ENCODE measurements at places on chromosomes 1 and 21.

DNA sequence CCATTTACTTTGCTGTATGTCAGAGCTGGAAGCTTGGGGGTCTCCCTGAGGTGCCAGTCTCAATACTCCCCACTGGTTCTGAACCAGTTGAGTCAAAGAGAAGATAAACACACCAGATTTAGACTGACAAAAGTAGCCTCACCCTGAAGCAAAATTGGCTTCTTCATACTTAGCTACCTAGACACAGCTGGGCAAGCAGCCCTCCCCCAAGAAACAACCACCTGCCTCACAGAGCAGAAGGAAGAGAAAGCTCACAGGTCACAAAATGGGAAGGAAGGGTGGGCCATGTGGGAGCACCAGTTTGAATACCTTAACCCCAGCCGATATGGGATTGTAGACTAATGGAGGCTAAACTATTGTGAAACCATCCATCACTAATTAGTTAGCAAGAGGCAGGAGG, 24.6 kb upstream of the MYSM1 start:
- no peak for DNase-seq

- no peak for DNase-seq
Measured at GRCh38 chr1:41745022-41745421, 173.7 kb downstream of the HIVEP3 start.

GRCh38 chr1:160578525-160579191, 638 bp downstream of the CD84 start:
- no peak for DNase-seq

DNA sequence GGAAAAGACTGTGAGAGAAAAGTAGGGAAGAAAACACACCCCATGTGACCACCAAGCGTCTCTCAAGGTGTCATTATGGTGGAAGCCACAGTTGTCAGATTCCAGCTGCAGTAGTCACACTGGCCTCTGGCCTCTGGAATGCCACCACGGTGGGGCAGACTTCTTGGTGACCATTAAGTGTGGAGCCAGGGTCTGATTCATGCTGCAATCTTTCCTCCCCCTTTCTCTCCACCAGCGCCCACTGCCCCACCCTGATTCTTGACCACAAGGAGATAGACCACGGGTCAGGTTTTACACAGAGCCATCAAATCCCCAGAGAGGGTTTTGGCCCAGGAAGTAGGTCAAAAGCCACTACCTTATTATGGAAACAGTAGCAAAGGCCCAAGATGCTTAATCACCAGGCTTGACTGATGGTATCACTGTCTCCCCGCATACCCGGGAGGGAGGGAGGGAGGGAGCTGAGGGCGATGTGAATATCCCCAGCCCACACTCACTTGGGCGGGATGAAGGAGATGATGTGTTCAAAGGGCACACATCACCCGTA, 52.7 kb upstream of the GRHL3 start:
- DNase-seq = peak; percentile 62

GRCh38 chr1:214213136-214213535, 67.8 kb upstream of the SMYD2 start:
- DNase-seq = no peak

DNA sequence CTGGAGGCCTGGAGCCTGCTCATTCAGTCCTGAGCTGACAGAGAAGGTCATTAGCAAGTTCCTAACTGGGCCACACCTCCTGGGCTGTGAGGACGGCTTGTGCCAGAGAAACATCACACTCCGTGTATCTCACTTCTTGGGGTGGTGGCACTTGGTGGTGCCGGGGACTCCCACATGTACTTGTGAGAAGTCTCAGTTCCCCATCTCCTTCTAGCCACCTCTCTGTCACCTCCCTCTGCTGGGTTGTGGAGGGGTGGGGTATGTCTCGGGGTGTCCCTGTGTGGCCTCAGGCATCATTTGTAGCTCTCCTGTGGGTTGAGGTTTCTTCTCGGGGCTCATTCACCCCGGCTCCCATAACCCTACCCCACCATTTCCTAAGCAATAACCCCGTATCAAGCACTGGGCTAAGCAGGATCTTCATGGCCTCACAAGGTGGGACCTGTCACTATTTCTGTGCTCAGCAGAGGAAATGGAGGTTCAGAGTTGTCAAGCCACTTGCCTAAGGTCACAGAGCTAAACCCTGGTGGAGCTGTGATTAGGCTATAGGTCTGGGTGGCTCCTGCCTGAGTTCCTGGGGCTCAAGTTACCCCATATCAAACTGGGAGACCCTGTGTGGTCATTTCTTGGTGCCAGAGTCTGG, 62.5 kb downstream of the UBIAD1 start:
- DNase-seq = no peak

- no peak for DNase-seq
Measured at GRCh38 chr1:100213141-100213540, 35.1 kb upstream of the LRRC39 start.

DNA sequence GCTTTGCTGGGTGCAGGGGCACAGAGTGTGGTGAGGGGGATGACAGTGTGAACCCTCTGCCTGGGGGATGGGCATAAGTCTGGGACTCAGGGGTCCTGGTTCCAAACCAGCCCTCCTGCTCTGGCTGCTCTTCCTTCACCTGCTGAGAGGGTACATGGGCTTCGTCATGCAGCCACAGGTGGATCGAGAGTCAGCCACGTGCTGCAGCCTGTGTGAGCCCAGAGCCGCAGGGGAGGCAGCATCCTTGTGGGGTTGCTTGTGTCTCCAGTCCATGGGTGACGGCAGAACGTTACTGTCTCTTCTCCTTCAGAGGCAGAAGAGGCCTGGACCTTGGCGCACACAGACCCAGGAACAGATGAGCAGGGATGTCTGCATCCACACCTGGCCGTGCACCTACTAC, 12.1 kb downstream of the SNAP47 start:
- DNase-seq = no peak

DNA sequence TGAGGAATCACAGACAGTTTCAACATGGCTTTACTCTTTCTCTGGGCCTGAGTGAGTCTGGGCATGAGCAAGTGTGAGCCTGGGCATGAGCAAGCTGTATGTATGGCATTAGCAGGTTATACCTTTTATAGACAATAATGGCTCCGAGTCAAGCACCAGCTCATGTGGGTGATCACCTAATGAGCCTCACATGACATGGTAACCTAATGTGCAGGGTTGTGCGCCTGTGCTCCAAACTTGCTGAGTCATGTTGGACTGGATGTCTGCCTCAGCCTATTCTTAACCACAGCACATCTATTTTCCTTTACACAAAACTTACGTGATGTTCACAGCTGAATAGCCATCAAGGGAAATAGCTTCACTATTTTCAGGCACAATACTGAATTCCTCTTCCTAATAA, 236.2 kb upstream of the NRIP1 start:
- DNase-seq = no peak

- DNase-seq = peak; percentile 73
Measured at GRCh38 chr1:39892601-39893595, 8.8 kb downstream of the MYCL start.

- DNase-seq = no peak
Measured at GRCh38 chr1:117365350-117366176, 1.7 kb upstream of the MAN1A2 start.

GRCh38 chr1:161046605-161047228, 940 bp upstream of the USF1 start:
- DNase-seq = no peak

DNA sequence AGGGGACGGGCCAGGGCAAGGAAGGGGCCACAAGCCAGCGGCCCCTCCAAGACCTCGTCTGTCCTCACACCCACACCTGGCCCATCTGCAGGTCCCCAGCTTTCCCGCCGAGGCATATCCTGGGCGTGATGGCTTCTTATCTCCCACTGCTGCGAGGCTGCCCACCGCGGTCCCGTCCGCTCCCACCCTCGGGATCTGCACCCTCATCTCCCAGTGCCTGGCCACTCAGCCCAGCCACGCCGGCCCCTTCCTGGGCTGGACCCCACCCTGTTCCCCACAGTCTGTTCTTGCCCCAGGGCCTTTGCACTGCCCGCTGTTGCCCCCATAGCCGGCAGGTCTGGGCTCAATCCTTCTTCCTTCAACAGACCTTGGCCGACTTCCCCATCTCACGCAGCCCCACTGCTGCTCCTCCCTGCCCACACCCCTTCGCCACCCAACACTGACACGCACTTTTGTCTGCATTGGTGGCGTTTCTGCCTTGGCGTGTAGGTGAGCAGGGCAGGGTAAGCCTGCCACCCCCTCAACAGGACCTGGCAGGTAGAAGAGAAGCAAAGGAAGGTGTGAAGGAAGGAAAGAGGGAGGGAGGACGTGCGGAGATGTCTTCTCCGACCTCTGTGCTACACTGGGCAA, 4.4 kb upstream of the TTC34 start:
- no peak for DNase-seq

DNA sequence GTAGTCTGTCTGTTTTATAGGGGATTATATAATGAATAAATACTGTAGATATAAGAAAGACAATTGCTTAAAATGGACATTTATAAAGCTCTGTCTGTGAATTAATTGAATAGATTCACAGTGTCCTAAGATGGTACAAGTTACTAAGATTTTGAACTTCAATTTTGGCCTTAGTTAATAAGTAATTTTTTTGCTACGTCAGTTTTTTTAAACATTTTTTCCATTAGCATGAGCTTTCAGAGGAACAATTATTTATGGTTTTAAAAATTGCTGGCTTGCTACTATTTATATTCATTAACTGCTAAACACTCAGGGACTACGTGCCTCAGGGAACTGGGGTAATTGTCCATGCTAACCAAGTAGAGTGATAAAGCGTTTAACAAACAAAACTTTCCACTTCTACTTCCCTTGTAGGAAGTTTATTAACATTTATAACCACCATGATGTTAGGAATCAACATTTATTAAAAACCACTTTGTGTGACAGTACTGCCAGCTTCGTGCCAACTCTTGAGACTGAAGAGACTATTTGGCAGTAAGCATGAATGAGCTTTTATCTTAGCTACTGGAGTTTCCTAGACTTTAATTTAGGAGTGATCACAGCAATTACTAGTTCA, 65.4 kb upstream of the PTGS2 start:
- no peak for DNase-seq

DNA sequence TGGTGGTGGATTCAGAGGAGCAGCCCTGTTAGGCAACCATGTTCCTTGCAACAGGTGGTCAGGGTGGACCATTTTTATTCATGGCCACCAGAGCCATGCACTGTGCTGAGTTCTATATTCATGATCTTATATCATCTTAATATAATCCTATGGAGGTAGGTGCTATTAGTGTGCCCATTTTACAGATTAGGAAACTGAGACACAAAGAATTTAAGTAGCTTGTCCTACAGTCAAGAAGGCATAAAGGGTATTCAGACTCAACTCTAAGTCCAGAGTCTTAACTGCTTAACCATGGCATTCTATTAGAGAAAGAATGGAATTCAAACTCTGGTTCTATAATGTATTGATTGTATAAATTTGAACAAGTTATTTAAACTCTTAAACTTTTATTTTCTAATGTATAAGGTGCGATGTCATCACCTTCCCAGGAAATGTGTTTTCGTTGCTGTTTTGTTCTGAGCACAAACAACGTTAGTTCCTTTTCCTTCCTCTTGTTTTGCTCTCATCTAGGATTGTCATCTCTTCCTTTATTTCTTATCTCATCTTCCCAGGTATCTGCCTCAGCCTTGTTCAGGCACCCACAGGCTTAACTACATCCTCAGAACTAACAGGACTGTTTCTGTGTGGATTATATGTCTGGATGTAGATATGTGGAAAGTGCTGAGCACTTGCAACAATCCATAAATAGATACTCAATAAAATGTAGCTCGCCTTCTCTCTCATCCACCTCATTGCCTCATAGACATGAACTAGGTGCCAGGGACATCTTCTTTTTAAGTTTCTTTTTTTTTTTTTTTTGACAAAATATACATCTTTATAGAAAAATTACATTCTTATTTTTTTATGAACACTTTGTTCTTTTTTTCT, 207.1 kb downstream of the NFIA start:
- no peak for DNase-seq

- no peak for DNase-seq
Measured at GRCh38 chr1:189336115-189337100, 1141.3 kb downstream of the BRINP3 start.

DNA sequence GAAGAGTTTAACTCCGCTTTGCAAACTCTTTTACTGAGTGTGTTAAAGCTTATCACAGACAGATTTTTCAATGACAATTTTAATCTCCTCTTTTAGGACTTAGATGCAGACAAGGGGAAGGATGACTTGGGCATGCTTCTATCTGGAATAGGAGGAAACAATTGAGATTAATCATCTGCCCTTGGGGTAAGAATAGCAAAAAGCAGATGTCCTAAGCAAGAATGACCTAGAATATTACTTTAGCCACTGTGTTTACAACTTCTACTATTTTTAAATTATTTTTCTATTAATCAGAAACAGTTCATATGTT, 569.0 kb upstream of the ADGRL2 start:
- DNase-seq = no peak

DNA sequence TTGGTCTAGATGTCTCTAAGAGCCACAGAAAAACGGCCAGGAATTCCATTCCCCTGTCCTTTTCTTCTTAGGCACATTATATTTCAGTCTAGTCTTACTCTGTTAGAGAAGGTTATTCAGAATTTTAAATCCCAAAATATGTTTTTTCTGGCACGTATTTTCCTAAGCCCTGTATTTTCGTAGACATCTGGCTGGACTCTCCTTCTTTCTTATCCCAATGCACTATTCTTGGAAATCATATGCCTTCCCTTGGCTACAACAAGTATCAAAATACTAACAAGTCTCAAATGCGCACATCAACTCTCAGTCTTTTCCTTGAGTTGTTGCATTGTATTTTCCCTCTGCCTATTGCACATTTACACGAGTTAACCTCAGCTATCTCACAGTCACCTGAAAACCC, 96.2 kb downstream of the DPYD start:
- DNase-seq = no peak

DNA sequence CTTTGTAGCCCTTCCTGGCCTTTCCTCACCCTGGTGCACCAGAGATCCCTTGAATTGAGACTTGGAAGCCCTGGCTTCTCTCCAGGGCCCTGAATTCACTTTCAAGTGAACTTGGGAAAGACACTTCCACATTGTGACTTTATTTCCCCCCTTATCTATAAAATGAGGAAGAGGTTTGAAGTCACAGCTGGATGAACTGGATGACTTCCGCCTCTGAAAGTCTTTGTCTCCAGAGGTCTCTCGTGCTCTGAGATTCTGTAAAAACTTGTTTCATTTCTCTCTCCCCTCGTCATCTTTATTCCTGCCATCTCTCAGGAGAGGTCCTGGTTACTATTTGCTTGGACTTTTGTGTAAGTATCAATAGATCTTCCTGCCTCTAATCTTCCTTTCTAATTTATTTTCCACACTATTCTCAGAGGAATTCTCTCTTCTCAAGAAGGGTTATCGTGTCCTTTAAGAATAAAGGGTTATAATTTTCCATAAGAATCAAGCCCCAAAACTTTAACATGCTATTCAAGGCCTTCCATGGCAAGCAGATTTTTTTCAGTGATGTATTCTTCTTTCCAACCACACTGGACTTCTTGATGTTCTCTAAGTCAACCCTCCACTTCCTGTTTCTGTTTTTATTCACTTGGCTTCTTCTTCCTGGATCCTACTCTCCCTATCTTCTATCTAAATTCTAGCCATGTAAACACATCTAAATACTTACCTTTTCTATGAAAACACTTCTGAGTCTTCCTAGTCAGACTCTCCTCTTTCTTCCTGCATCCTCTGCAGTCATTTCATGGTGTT, 6.5 kb upstream of the RPTN start:
- no peak for DNase-seq

- peak; percentile 20 for DNase-seq
Measured at GRCh38 chr1:174217787-174218574, 58.7 kb downstream of the RABGAP1L start.

GRCh38 chr1:237471377-237471776, 419.3 kb downstream of the ZP4 start:
- DNase-seq = no peak

GRCh38 chr1:225480825-225481434, 53.1 kb upstream of the LBR start:
- no peak for DNase-seq

- DNase-seq = no peak
Measured at GRCh38 chr1:63101336-63101735, 221.0 kb upstream of the FOXD3 start.

GRCh38 chr1:34778381-34778780, 2.6 kb upstream of the GJB3 start:
- DNase-seq = no peak

All from astrocyte of the cerebellum (primary cell).